ENCODE measurements at places on chromosomes 7 and 10. TPM values are rescaled to one million over a fixed set of nuclear protein-coding genes. Genes with fewer than 3 reads are reported as not detected.

- no peak for DNase-seq
Observed at GRCh38 chr10:69697006-69697405, 67.0 kb downstream of the FAM241B start.

Gene OPN4
- not detected for total RNA-seq

Gene C7orf57
- total RNA-seq: 0.10 TPM

Gene OR2A12
- not detected for total RNA-seq
